ENCODE measurements at places on chromosomes 3 and 15.

GRCh38 chr15:95368191-95368590 is 962.3 kb upstream of the NR2F2 start:
- DNase-seq, result no peak

DNA sequence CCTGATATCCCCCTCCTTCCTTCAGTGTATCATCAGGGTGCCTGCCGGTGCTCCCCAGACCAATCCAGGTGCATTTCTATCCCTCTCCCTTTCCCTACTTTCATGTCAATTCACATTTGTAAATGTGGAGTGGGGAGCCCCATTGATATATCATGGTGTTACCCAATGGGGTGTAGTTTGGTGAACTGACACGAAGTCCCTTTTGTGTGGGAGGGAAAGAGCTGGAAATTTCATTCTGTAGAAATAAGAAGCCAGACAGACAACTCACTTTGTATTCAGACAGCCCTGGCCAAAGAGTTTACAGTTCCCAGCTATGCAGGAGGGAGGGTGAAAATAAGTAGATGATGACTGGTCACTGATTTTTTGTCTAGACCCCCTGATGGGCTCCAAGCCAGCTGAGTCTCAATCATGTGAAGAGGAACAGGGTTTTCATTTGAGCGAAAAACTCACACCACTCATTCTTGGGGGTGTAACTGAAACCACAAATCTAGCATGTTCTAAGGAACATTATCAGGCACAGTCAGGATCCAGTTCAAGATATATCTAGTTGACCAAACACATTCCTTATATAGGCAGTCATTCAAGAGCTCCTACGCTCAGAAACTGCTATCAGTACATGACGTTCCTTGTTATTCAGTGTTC is 58.9 kb downstream of the LMCD1 start:
- DNase-seq, result no peak

DNA sequence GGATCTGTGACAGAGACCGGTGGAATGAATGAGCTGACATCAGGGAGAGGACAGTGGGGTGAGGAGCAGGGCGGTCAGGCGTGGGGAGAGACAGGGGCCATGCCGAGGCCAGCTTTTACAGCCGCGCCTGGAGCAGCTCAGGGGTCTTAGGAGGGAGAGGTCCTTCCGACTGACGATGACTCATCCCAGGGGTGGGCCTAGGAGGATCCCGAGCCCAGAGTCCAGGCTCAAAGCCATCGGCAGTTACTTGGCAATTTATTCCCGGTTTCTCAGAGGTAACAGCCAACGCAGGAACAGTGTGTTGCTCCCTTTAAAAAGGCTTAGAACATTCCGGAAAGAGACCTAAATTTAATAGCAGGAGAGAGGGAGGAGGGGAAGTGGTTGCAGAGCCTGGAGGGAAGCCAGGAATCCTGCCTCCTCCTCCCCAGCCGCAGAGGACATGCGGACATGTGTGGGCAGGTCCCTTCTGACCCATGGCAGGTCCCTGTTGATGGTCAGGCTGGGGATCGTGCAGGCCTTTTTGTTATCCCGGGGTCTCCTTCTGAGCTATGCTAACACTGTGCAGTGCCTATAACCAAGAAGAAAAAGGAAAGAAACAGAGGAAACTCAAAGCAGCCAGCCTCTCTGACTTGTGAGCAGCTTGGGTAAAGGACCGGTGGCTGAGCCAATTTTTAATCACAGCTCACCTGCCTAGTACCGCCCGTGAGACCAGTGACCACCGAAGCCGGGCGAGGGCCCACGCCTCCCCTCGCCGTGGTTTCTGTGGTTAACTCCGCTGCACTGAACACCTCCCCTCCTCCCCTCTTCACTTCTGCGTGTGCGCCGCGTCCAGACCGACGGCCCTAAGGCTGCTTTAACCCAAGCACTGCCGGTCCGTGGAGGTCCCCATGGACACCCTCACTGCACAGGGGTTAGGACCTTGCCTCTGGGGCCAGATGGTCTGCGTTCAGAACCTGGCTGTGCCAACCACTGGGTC is 392.4 kb upstream of the PROK2 start:
- no peak for DNase-seq

DNA sequence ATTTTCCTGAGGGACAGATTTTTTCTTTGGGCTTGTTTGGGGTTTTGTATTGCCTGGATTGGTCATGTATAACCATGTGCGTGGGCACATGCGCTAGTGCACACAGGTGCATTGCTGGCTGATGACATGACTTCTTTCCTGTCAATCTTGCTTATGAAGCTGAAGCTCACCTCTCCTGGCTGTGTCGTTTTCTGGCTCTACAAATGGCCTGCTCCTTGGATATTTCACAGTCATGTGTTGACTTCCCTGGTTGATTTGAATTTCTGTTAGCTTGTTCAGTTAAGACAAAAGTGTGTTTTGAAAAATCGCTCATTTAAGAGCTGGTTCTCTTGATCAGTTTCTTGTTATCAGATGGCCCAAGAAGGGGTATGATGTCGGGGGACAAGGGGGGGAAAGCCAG is 11.5 kb downstream of the PTPRG start:
- no peak for DNase-seq

DNA sequence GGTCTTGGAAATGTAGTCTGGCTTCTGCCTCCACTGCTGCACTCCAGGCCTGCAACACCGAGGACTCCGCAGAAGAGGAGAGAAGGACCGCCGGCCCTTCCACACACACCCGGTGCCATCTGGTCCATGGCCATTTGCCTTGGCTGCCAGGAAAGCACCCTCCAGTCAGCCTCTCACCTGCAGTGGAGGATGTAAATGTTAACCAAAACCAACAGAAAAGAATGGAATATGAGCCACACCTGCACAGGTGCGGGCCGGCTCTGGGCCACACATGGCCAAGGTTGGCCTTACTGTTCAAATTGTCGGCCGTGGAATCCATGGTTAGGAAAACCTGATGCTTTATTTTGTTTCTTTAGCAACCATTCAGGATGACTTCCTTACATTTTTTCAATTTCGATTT is 178.3 kb upstream of the C2CD4B start:
- DNase-seq, result no peak

GRCh38 chr15:81625896-81626295 is 251.9 kb upstream of the TMC3 start:
- no peak for DNase-seq

- DNase-seq, result no peak
Measured at GRCh38 chr3:157982359-157982758, 123.9 kb downstream of the SHOX2 start.

DNA sequence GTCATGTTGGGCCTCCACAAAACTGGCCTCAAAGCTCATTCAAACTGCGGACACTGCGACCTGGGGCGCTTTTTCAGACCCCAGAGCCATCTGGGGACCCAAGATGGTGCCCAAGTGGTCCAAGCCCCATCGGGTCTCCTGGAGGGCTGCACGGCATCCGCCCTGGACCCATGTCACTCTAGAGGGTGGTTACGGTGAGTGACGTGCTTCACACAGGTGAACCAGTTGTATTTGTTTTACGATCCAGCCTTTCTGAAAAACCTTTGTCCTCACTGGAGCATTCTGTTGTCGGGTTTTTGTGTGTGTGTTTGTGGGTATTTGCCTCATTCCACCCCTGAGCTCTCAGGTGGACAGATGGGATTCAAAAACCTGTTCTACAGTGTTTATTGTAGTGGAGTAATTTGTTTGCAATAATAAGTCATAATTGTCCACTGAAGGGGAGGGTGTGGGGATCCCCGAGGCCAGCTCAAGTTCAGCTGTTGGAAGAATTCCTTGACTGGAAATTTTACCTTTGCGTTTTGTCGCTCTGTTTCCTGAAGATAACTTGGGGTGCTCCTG is 1.9 kb downstream of the SLC51A start:
- DNase-seq, result peak; percentile 52

- DNase-seq, result no peak
Measured at GRCh38 chr15:87340370-87340769, 916.2 kb downstream of the NTRK3 start.

DNA sequence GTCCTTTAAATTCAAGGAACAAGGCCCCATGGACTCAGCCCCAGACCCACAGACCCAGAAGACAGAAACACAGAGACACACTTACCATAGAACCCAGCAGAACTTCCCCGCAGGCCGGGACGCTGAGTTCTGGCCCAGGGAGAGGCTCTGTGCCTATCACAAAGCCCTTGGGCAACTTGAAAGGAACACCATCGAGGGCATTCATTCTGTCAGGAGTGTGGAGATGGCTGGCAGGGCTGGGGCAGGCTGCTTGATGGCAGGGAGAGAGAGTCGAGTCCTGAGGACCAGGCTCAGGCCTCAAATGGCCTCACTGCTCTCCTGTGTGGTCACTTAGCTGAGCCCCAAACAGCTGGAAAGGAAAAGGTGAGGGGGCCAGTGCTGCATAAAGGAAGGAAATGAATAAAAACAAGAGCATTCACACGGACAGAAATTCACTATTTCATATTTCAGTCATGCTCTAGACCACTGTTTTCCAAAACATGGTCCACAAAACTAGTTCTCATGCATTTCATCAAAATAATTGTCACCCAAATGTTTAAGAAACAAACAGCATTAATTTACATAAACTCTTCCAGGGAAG is 8.9 kb downstream of the UBAP1L start:
- DNase-seq, result no peak

- DNase-seq, result no peak
Measured at GRCh38 chr3:124579641-124580040, 150.6 kb upstream of the UMPS start.

DNA sequence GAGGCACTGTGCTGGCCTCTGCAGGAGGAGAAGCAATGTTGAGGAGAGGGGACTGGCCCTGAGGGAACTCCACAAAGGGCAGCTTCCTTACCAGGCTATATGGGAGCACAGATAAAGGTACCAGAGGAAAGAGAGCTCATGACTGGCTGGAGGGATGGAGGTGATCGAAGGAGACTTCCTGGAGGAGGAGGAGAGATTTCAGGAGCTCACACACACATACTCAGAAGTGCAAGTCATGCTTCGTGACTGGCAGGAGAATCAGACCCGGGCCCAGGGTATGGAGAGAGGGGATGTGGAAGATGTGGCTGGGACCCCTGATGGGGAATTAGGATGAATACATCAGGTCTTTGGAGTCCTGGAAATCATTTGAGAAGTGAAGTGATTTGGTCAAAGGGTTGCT is 85.4 kb downstream of the ABHD5 start:
- DNase-seq, result no peak

GRCh38 chr3:88618021-88618645 is 468.4 kb downstream of the C3orf38 start:
- DNase-seq, result no peak

GRCh38 chr3:162166543-162166942 is 669.9 kb downstream of the OTOL1 start:
- no peak for DNase-seq

DNA sequence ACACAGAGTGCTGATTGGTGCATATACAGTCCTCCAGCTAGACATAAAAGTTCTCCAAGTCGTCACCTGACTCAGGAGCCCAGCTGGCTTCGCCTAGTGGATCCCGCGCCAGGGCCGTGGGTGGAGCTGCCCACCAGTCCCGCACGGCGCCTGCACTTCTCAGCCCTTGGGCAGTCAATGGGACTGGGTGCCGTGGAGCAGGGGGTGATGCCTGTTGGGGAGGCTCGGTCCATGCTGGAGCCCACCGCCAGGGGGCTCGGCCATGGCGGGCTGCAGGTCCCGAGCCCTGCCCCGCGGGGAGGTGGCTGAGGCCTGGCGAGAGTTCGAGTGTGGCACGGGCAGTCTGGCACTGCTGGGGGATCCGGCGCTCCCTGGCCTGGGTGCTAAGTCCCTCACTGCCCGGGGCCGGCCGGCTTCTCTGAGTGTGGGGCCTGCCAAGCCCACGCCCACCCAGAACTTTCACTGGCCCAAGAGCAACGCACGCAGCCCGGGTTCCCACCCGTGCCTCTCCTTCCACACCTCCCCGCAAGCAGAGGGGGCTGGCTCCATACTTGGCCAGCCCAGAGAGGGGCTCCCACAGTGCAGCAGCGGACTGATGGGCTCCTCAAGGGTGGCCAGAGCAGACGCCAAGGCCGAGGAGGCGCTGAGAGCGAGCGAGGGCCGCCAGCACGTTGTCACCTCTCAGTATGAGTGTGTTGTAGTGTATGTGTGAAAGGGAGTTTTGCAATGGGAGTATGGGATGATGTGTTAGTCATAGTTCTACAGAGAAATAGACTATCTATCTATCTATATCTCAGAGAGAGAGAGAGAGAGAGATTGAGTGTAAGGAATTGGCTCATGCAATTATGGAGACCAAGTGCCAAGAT is 69.0 kb downstream of the UBE2E2 start:
- DNase-seq, result no peak

GRCh38 chr3:39107388-39108199 is at the start of the genes GORASP1 and TTC21A:
Gene GORASP1 (minus strand): TSS chr3:39107627. CDS start chr3:39107541, 86 bp downstream.
Gene TTC21A (plus strand): TSS chr3:39107680. CDS start chr3:39107838, 158 bp downstream.
- peak; percentile 42 for DNase-seq

GRCh38 chr3:66000506-66000905 is 38.2 kb downstream of the MAGI1 start:
- DNase-seq, result no peak
